ENCODE measurements at places on chromosomes 7 and 10.

DNA sequence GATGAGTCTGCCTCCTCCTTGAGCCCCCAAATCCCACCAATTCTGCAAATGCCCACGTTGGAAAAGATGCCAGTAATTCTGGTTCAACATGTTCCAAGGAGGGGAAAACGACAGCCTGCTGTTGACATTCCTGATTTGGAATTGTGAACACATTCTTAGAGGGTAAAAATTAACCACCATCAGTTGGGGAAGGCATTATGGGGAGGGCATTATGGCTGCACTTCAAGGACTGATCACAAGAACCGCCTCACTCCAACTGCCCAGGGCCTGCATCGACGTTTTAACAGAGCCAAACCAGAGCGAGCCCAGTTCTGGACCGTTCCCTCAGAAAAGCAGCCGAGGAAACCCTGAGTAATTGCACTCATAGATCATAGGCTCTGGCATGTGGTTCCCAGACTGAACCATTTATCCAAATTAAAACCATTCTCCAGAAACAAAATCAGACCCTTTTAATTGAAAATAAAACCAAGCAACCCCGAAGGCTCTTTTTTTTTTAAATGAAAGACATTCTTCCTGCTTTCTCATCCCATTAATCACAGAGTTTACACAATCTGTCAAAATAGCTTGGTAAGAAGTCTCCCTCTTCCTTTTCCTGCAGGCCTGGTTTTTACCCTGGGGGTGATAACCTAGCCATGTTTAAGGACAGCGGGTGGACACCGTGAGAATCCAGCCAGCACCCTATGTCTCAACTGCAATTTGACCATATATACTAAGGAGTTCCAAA lies 8.0 kb downstream of the TNS3 start:
- no peak for DNase-seq

DNA sequence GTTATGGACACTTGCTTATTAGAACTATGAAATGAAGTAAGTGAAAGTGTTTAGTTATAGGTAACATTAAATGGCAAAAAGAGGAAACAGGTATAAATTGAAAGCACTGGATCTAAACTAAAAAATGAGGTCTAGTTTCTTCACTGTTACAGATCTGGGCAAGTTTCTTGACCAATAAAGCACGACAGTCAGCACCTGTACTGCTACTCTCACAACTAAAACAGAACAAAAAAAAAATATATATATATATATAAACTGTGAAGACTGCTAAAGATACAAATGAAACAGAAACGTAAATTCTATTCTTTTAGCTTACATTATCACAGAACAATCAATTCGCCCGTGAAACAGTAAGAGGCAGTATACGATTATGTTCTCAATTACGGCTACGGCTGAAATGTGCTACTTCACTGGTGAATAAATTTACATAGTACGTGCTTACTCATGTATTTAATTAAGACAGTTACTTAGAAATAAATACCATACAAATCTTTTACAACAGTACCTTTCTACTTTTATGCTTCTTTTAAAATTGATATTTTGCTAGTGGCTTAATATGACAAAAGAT lies 4.2 kb downstream of the AHR start:
- DNase-seq, result no peak

DNA sequence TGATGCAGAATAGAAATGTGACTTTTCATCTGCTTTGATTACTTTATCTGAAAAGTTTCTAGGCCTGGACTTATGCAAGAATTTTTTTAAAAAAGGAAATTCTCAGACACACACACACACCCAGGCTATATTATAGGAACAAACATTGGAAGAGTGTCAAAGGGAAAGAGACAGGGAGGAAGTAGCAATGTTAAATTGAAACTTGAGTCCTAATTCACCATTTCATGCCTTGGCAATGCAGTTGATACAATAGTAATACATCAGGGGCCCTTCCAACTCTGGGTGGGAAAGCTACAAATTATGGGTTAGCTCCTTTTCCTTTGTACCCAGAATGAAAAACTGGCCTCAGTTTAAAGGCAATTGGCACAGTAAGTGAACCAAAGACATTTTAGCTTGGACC lies 258.0 kb upstream of the LYZL1 start:
- no peak for DNase-seq

DNA sequence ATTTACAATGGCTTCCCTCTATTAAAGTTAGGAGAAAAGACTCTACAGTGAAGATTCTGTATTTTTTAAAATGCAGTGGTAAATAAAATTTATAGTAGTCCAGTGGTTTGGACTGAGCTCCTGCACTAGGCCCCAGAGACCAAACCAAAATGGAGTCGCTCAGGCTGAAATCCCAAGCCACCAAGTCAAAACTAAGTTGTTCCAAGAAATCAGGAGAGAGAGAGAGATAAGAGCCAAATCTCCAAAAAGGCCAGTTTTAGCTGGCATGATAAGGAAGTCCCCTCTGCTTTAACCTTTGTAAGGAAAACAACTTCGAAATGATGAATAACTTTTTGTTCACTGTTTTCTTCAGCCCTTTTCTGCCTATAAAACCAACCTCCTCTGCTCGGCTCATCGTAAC lies 265.9 kb upstream of the KLF14 start:
- DNase-seq, result no peak

GRCh38 chr10:84447701-84448400 lies 119.5 kb downstream of the CCSER2 start:
- no peak for DNase-seq

- DNase-seq, result no peak
These were observed 51.6 kb downstream of the MKI67 start for GRCh38 chr10:128074589-128074988.

GRCh38 chr10:60253484-60253883 lies 136.2 kb downstream of the ANK3 start:
- DNase-seq, result no peak

GRCh38 chr7:28853150-28853549 lies 105.0 kb downstream of the TRIL start:
- no peak for DNase-seq

GRCh38 chr7:139582671-139583155 lies 59.2 kb downstream of the CLEC2L start:
- DNase-seq, result peak; percentile 71

GRCh38 chr7:50685135-50686065 lies 97.3 kb downstream of the GRB10 start:
- DNase-seq, result no peak

DNA sequence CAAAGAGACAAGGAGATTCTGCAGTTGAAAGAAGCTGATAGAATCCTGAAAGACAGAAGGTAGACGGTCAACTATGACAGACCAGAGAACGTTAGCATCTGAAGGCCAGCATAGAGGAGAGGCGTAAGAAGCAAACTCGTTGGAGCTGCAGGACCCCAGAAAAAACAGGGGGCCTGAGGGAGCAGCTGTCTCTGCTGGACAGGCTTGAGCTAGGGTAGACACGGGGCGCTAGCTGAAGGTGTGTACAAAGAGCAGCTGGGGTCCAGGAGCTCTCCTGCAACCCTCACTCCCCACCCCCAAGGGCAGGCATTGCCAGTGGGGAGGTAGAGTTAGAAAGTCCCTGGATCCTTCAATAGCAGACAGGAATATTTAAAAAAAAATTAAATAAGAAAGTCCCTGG lies 14.6 kb upstream of the GDI2 start:
- no peak for DNase-seq

DNA sequence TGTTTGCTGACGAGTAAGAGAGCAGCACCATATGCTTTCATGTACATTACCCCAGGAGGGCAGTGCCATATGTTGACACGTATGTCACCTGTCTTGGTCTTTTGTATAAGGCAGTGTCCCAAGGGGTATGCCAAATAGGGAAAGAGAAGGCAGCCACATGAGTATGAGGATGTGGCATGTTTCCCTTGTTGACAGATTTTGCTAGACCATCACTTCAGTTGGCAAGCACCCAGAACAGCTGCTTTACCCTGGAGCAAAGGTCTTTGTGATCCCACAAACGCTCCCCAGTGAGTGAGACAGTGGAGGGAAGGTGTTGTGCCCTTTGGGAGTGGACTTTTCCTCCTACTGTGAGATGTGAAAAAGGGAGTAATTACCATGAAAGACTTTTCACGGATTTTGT lies 350.1 kb downstream of the ETV1 start:
- no peak for DNase-seq

DNA sequence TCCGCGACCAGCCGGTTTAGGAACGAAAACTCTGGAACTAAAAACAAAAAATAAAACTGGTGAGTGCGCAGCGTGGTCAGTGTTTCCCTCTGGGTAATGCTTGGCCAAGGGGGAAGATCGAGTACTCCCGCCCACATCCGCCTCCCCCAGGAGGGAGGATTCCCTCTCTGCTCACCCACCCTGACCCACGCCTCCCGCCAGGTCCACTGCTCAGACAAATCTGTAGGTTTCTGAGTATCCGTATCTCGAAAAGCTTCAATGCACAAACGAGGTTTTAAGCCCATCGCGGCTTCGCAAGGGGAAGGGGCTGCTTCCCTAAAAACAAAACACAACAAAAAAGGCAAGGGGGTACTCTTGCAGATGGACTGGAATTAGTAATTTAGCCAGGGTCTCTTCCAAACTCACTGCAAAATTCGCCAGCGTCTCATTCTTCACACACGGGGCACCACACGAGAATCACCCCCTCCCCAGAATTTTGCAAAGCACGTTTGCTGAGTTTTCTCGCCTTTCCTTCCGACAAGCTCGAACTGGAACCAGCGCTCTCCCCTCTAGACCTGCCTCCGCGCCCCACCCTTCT lies 75.2 kb downstream of the INSIG1 start:
- DNase-seq, result no peak

DNA sequence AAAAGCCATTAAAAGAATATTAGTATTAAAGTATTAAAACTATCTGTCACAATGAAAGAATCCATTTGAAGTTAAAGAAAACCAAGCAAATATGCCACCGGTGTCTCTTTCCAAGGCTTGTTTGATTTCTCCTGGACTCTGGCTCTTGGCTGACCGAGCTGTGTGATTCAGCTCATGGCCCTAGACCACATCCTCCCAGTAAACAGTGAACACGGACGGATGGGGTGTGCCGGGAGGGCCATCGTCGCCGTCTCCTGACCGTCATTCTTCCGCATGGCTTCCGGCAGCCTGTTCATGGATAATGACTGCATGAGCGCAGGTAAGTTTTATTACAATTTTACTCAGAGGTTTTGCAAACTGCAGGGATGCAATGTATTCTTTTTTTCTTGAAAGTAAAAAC lies 218.5 kb downstream of the DNAJB6 start:
- DNase-seq, result no peak

- DNase-seq, result no peak
These were observed 54.9 kb downstream of the LRGUK start for GRCh38 chr7:134182078-134182477.

DNA sequence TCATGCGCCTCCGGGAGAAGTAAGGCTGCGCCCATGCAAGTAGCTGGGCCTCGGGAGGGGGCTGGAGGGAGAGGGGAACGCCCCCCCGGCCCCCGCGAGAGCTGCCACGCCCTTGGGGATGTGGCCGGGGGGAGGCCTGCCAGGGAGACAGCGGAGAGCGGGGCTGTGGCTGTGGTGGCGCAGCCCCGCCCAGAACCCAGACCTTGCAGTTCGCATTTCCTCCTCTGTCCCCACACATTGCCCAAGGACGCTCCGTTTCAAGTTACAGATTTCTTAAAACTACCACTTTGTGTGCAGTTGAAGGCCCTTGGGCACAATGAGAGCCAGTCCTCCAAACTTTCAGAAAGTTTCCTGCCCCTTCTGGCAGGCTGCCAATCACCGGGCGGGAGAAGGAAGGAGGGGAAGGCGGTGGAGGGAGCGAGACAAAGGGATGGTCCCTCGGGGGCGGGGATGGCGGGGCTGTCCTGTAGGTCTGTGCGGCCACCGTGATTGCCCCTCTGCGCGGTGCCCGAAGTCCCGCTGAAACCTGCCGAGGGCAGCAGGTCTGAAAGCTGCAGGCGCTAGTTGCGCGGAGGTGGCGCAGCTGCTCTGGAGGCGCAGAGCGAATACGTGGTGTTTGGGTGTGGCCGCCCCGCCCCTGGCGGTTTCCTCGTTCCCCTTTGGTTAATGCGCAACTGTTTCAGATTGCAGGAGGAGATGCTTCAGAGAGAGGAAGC lies 2.1 kb downstream of the VIM start:
- DNase-seq, result peak; percentile 90

DNA sequence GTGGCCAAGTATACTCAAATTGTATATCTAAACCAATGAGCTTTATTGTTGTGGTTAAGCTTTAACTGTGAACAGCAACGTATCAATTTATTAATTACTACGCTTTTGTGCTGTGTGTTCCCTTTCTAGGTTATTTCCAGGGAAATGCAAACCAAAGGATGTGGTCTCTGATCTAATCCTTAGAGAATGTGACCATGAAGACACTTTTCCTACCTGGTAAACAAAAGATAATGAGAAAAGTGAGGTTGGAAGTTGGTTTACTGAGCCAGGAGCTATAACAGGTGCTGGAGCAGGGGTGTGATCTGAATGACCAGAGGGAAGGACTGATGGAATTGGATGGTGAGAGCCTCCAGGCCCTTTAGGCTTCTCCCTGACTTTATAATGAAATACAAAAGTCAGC lies 25.4 kb upstream of the CALU start:
- no peak for DNase-seq

- no peak for DNase-seq
These were observed 452 bp downstream of the SAMD9 start for GRCh38 chr7:93117327-93117726.

DNA sequence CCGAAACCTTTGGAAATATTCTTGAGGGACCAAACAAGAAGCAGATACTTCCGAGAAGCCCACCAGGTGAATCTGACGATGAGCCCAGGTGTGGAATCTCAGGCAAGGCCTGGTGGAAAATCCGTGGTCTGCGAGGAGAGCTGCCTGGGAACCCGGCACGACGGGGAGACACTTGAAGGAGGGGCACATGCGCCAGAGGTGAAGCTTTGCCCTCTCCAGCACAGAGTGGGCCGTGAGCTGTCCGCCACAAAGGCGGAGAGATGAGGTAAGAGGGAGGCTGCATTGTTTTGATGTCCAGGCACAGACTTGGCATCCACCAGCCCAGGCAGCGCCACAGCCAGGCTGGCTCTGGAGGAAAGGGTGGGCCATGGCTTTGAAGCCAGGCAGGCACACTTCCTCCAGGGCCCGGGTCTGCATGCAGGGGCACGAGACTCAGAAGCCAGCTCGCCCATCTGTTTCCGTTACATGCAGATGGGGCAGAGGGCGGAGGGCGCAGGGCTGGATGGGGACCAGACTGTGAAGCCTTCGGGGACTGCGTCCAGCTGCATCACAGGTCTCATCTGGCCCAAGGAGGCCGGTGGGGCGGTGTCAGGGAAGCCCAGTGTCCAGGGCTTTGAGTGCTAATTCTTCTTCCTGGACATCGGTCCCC lies 45.4 kb downstream of the CALML3 start:
- no peak for DNase-seq

GRCh38 chr10:28293236-28294168 lies 9.4 kb downstream of the MPP7 start:
- DNase-seq, result no peak

DNA sequence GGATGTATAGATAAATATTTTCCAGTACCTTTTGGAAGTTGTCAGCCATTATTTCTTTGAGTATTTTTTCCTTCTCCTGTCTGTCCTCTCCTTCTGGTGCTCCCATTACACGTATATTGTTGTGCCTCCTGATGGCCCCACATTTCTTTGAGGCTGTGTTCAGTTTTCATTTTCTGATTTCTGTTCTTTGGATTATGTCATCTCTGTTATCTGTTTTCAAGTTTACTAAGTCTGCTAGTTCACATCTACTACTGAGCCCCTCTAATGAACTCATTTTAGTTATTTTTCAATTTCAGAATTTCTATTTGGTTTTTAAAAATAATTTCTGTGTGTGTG lies 16.3 kb downstream of the RBM33 start:
- no peak for DNase-seq

Measured in Kasumi-1 (cell line).